ENCODE measurements at places on chromosomes 5 and 9. TPM values are rescaled to one million over a fixed set of nuclear protein-coding genes. Genes with fewer than 3 reads are reported as not detected.

- no peak for DNase-seq
Observed at GRCh38 chr9:72592502-72593403, 71.3 kb downstream of the TMC1 start.

GRCh38 chr9:73468716-73469115 is 317.1 kb downstream of the ANXA1 start:
- DNase-seq: no peak

DNA sequence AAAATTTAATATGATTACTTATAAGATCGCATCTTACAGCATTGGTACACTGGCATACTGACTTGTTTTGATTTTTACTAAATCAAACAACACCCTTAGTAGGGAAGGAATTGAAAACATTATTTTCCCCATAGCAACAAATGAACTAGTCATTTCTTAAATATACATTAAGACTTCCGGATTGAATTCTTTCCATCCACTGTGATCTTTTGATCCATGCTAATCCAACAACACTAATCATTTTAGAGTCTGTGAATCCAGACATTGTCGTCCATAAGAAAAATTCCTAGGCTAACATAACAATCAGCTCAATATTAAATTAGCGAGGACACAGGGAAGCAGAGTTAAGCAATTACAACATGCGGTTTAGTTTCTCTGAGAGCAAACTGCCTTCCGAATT is 21.6 kb upstream of the ERAP1 start:
- DNase-seq: no peak

- DNase-seq: no peak
Observed at GRCh38 chr5:118902656-118903438, 85.5 kb downstream of the DTWD2 start.

DNA sequence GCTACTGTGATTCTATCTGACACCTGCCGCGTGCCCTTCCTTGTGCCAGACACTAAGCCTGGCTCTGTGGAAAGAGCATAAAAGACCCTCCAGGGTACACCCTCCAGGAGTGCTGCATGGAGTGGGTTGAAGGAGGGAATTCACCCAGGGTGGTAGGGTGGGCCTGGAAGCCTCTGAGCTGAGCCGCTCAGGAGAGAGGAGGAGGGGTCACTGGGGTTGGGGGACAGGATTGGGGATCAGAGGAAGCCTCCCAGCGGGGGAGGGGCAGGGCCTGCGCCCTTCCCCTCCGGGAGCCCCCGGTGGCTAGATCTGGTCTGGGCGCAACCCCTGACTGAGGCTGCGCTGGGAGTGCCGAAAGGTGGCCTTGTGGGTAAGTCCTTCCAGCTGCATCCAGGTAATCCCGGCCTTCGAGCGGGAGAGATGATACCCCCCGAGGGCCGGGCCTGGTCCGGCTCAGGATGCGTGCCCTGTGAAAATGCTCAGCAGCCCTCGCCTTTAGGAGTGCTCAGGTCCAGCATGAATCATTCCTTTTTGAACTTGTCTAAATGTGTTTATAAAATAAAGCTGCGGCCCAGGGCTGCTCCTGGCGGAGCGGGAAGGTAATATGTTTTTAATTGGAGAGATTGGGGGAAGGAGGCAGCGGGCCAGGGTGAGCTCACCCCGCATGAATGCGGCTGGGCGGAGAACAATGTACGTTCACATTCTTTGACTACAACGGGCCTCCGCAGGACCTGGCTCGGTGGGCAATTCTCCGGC is 118.1 kb upstream of the SMIM23 start:
- DNase-seq: peak; percentile 62

DNA sequence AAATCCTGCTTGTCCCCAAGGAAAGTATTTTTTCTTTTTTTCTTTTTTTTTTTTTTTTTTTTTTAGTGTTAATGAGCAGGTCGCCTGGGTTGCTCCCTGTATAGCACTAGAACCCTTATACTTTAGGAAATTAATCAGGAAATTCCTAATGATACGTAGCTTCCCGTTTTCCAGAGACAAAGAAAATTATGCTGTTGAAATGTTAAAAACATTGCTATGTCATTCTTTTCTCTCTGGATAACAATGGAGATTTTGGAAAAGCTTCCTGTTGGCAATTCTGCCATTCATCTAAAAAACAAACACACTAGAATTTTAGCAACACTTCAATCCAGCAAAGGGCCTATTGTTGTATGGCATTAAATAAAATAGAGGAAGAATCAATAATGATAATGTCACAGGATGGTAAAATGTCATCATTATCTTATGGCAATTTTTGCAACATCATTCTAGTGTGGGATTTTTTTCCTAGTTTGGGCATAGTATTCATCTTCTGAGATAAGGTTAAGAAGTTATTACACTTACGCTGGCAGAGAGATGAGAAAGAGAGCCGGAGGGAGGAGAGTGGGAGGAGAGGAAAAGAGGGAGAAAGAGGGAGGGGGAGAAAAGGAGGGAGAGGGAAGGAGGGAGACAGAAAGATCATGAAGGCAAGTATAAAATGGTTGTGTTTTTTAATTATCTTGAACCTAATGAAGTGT is 315.8 kb upstream of the PDE4D start:
- no peak for DNase-seq

GRCh38 chr5:105503950-105504349 is 1941.4 kb upstream of the NUDT12 start:
- DNase-seq: no peak

GRCh38 chr5:68830377-68830898 is 263.4 kb upstream of the SLC30A5 start:
- DNase-seq: no peak

DNA sequence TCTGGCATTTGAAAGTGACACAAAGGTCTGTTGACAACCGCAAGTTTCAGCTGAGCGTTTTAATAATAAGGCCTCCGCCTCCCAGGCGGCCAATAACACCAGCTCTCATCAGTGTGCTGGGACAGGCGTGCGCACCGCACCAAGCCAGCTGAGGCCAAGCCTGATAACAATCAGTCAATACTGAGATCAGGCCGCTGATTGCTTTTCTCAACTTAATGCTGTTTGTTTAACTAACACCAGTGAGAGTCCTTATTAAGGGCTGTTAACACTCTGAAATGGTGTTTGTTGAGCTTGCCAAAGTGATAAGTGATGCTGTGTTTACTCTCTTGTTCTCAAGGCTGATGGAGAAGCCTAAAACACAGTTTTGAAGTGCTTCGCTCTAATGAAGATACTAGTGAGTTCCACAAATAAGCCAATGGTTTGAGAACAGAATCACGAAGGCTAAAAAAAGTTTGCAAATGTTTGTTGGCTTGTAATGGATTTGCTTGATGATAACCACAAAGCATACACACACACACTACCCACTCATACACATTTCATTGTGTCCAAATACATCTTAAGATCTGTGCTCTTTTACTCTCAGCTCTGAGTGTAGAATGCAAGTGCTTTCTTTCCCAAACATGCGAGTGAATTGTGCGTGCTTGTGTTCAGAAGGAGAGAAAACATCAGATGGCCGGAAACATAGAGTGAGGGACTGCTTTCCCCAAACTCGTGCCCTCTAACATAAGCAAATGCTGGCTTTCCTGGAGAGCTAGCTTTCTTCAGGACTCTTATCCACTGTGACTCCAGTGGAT is 330.4 kb upstream of the KLF4 start:
- no peak for DNase-seq

DNA sequence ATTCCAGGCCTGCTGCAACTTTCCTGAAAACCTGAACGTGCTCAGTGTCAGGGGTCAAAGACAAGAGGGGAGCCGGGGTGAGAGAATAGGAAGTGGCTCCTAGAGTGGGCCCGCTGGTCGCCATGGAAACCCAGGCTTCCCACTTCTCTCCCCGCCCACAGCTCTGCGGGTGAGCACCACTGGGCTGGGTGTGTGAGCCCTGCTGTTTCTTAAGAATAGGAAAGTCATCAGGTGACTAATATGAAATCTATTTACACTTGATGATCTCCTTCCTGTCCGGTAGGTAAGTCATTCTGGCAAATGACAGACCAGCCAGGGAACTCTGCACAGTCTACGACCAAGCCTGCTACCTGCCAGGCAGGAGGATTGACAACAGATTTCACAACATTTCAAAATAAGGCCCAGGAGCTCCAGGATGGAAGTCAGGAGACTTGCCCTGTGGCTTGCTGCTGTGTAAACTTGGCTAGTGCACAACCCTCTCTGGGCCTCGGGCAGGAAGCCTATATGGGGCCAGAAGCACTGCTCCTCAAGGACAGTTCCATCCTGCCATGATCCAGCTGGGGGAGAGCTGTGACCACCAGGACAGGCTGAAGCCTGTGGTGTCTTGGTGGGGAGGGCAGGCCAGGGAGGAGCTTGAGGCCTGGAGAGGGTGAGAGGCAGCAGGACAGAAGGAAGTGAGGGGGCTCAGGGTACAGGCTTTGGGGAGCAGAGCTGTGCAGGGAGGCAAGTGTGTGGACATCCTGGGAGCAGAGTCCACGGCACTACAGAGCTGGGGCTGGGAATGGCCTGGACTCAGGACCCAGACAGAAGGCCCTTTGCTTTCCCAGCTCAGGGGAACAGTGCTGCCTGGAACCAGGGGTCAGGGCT is 60.6 kb downstream of the SHB start:
- DNase-seq: peak; percentile 57

DNA sequence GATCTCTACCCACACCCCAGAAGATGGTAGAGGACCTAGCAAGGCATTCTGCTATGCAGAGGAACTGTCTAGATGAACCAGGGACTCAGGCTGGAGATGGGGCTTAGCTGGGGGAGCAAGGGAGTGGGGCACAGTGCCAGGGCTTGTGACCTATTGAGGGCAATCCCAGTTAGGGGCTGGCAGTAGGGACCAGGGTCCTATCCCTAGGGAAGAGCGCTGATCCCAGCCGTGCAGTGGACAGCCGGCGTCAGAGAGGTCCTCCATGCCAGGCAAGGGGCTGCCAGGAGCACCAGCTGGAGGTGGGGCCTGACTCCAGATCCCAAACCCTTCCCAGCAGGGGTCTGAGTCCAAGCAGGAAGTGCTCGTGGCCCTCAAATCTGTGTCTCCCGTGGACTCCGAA is 52.7 kb upstream of the NEURL1B start:
- DNase-seq: no peak

DNA sequence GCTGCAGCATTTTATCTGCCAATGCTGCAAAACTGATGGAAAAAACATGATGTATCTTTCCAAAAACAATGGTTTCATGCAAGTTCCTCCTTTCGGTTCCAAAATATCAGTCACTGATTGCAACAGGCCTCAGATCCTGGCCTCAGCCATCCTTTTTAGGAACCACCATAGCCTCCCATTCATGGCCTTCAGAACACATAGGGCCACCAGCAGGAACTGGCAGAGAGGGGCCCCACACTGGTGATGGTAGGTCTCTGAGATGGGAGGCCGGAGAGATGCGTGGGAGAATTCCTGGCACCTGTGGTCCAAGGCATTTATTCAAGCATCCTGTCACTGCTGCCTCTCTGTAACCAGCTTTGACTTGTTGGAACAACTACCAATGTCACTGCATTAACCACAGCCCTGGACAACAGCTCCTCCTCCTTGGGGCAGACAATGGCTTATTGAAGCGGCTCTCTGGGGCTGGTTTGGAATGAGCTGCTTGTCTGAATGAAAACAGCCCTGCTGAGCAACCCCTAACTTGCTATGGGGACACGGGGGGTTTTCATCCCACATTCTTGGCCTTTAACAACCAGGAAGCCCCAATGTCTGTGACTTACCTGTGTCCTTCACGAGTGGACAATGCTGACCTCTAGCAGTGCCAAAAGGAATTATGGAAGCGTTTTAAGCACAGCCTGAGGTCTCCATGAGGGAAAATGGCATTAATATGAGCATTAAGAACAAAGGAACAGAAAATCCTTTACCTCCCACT is 108.1 kb downstream of the LHFPL2 start:
- DNase-seq: no peak

GRCh38 chr5:36820900-36821299 is 55.7 kb upstream of the NIPBL start:
- no peak for DNase-seq

GRCh38 chr9:114820776-114821501 is 15.1 kb upstream of the TNFSF15 start:
- no peak for DNase-seq

- no peak for DNase-seq
Observed at GRCh38 chr9:16045651-16046280, 492.9 kb downstream of the CCDC171 start.

DNA sequence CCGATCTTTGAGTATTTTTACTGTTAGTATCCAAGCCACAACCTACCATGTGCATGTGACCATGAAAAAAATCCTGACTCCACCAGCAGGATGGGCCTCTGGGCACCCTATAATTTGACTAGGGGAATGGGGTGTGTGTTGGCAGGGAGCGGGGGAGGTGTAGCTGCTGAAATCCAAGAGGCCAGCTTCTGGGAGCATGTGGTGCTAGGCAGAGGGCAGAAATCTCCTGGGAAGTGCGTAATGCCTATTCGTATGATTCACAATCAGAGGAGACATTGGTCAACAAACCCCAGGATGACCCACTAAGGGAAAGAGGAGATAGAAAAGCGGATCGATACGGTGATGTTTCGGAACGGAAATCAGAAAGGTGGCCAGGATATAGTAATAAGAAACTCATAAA is 149.9 kb downstream of the ARSB start:
- DNase-seq: no peak

GRCh38 chr5:158559643-158560042 is 540.1 kb downstream of the EBF1 start:
- no peak for DNase-seq

DNA sequence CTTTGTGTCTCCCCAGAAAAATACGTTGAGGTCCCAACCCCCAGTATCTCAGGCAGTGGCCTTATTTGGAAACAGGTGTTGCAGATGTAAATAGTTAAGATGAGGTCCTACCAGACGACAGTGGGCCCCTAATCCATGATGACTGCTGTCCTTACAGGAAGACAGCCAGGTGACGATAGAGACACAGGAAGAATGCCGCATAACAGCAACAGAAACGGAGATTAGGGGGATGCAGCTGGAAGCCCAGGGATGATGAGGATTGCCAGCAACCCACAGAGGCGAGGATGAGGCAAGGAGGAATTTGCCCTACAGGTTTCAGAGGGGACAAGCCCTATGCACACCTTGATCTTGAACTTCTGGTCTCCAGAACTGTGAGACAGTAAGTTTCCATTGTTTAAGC is 46.5 kb downstream of the ROPN1L start:
- DNase-seq: no peak

GRCh38 chr5:6518298-6519057 is 69.8 kb downstream of the UBE2QL1 start:
- DNase-seq: no peak

DNA sequence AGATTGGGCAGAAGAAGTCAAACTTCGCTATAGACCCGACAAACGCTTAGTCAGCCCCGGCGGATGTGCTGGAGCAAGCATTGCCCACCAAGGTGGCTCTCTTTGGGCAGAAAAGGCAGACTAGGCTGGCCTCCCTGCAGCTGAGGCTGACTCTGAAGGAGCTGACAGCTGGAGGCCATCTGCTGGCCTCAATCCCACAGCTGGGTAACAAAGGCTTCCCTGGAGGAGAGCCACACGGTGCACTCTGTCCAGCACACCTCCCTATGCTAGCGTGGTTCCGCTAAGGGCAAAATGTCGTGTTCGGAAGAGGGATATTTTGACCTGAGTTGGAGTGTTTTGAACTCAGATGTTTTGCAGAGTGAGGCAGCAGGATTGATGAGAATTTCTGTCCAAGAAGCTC is 103.5 kb upstream of the PTCH1 start:
- DNase-seq: no peak

Gene CDK5RAP2
- 95.1 TPM for total RNA-seq

Gene LPAR1
- 5.5 TPM for total RNA-seq

Gene PCDHB3
- total RNA-seq: 1.8 TPM

Gene SETD9
- 12.1 TPM for total RNA-seq

Gene OR2V1
- not detected for total RNA-seq

Gene NXNL2
- total RNA-seq: not detected

Gene MYMK
- 4.5 TPM for total RNA-seq

Gene GMCL2
- not detected for total RNA-seq

Gene ECSCR
- total RNA-seq: 16.2 TPM

Measured in psoas muscle (tissue), 8 donors.